ENCODE measurements at places on chromosomes 1 and 21.

DNA sequence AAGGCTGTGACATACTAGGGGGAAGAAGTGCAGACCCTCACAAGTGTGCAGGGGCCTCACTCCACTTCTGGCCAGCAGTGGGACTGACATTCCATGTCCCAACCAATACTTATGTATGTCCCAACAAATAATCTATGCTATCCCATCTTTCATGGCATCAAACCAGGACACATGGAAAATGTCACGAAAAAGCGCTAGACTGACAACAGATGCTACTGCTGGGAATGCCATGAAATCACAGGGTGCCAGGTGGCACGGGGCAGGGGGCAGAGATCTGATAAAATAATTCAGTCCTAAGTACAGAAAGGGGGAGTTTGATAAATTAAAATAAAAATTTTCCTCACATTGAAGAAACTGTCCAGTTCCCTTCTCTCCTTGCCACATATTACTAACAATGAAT is 27.6 kb upstream of the BCAS2 start:
- DNase-seq = no peak

DNA sequence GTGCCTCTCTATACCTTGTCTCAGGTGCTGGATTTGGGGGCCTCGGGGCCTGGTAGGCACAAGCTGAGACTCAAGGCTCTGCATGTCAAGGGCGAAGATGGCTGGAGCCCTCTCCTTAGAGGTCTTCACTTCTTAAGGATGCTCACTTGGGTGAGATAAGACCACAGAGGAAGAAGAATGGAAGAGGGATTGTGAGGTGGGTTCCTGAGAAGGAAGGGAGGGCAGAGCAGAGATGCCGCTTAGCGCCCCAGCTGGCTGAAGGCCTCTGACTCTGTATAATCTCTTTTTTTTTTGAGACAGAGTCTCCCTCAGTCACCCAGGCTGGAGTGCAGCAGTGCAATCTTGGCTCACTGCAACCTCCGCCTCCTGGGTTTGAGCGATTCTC is 32.2 kb downstream of the SOX13 start:
- DNase-seq = no peak

- DNase-seq = no peak
Observed at GRCh38 chr1:53409695-53410094, 49.5 kb upstream of the DMRTB1 start.

GRCh38 chr1:87894062-87894461 is 565.4 kb downstream of the LMO4 start:
- no peak for DNase-seq

DNA sequence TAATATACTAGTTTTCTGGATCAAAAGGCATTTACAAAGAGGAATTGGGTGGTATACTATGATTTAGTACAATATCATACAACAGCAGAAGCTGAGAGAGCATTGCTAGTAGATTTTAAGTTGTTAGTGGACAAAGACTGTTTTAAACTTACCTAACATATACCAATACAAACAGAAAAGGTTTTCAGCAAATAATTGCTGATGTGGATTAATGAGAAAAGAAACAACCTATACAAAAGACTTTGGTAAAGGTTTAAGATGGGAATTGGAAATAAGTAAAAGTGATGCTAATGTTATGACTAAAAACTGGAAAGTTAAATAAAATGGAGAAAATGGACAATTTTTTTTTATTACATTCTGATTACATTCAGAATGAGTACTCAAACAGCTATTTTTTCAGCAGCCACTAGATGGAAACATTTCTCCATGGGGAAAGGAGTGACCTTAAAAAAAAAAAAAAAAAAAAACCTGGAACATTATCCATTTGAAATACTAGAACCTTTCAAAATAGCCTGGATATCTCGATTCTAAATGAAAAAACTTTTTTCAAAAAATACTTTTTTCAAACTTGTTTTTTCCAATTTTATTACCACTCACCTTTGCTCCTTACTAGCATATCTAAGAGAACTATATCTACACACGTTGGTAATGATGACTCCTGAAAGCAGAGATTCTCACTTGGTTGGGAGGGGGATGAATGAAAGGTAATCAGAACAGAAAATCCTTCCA is 55.4 kb downstream of the EPRS1 start:
- DNase-seq = no peak

- peak; percentile 55 for DNase-seq
Observed at GRCh38 chr1:184757406-184757805, 2.7 kb upstream of the EDEM3 start.

DNA sequence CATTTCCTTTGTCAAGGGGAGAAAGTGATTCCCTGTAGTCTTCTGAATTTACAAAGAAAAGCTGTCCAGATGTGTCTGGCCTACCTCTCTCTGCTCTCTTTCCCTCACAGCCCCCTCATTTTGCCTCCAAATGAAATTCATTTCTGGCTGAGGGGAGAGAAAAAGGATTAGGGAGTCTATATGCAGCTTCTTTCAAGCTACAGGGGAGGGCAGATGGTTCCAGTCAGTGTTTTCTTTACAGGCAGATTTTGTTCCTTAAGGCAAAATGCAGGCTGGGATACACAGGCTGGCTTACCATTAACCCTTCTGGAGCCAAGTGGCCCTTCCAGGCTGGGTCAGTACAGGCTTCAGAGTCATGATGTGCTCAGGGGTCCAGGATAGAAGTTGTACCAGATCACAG is 198.1 kb upstream of the USP24 start:
- DNase-seq = peak; percentile 23

- DNase-seq = no peak
Observed at GRCh38 chr1:184878002-184878401, 96.3 kb downstream of the NIBAN1 start.

DNA sequence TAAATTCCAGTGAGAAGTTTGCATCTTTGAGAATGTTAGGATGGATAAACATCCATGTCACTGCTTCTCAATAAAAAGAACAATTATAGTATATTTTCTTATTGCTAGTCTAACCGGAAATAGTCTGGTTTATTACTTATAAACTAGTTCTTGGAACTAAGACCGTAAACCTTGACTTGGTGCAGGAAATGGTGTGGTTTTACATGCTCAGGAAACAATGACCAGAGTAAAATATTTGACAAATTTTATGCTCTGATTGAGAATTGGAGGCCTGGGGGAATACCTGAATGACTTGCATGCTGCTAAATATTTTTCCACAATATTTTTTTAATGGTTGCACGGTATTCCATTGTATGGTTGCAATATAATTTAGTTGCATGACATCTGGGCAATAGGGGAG is 76.3 kb downstream of the XCL2 start:
- no peak for DNase-seq

DNA sequence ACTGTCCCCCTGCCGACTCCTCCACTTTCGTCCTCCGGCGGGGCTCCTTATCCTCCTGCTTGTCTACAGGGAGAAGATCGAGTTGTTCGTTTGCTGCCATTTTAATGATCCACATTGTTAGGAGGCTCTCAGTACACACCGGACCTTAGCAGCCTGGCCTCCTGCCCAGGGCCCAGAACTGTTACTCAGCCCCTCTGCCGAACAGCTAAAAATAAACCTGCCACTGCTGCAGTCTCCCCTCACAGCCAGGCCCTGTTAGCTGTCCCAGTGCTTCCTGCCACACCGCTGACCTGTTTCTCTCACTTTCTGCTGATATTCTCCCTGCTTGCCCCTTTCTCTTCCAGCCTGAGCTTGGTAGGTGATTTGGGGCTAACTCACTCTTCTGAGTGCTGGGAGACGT is 8.3 kb downstream of the MAPKAPK2 start:
- DNase-seq = no peak

- no peak for DNase-seq
Observed at GRCh38 chr1:69401879-69402278, 165.8 kb upstream of the LRRC7 start.

- no peak for DNase-seq
Observed at GRCh38 chr1:59143133-59143487, 153.8 kb upstream of the FGGY start.

DNA sequence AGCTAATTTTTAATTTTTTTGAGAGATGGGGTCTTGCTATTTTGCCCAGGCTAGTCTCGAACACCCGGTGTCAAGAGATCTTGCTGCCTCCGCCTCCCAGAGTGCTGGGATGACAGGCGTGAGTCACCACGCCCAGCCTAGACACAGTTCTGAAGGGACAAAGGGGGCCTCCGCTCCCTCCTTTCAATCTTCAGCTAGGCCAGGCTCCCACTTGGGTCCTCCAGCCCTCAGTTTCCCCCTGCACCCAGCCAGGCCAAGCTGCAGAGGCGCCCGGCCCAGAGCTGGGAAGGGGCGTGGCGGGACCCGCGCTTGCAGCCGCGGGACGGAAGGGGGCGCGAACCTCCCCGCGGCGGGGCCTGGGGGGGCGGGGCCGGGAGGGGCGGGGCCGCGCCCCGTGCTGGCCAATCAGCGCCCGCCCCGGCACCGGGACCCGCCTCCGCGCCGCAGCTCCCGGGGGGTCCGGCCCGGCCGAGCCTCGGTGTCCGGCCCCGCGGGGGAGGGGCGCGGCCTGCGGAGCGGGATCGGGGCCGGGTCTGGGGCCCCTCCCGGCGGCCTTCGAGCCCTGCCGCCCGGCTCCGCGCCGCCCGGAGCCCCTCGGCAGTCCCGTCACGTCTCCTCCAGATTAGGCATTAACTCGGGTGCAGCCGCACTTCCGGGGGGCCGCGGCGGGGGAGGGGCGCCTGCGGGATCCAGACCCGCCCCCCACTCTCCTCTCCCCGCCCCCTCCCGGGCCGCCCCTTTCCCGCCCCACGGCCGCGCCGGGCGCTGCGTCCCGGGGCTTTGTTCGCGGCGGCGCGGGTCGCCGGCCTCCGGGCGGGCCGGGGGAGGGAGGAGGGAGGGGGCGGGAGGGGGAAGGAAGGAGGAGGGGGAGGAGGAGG is 559 bp upstream of the AGRN start:
- DNase-seq = peak; percentile 75

DNA sequence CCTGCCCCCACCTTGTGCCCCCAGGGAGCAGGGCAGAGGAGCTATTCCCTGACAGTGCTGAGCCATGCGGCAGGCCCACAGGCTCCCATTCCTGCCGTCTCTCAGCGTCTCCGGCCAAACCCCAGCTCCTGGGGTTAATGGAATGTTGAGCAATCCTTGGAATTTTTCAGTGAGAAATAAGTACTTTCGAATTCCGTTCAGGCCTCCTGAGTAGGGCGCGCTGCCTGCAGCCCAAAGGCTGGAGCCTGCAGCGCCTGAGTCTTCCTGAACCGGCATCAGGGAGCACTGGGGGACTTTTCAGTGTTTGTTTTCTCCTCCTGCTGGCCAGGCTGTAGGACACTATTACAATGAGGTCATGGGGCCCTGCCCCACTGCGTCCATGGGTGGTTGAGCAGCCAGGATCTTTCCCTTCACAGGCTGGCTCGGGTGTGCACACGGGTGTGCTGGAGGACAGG is 33.3 kb upstream of the CSF1 start:
- DNase-seq = peak; percentile 25

GRCh38 chr1:58190267-58190988 is 356.1 kb downstream of the OMA1 start:
- DNase-seq = no peak

DNA sequence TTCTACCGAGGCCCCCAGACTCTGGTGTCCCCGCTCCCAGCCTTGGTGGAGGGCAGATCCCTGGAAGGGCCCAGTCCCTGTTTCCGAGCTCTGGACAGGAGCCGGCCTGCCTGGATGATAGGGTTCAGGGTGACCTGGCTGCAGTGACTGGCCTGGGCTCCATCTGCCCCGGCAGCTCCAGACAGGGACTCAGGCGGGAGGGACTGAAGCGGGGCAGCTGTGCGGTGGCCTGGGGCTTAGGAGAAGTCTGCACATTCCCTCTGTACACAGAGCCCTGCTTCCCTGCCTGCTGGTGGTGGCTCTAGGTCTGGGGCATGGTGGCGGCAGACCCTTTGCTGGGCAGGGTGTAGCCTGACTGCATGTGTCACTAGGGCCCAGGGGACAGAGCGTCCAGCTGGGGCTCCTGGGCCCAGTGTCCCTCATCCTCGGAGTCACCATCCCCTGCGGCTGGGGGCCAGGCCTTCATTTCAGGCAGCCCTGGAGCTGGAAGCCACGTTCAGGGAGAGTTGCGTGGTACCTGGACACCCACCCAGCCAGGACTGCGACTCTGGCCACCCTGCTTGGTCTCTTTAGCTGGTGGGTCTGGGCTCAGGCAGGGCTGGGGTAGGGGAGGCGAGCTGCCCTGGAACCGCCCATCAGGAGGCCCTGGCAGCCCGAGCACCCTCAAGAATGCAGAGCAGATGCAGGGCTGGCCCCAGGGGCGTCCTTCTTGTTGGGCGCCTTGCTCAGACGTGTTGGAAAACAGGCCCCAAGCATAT is 9.6 kb downstream of the ARHGEF16 start:
- DNase-seq = no peak

DNA sequence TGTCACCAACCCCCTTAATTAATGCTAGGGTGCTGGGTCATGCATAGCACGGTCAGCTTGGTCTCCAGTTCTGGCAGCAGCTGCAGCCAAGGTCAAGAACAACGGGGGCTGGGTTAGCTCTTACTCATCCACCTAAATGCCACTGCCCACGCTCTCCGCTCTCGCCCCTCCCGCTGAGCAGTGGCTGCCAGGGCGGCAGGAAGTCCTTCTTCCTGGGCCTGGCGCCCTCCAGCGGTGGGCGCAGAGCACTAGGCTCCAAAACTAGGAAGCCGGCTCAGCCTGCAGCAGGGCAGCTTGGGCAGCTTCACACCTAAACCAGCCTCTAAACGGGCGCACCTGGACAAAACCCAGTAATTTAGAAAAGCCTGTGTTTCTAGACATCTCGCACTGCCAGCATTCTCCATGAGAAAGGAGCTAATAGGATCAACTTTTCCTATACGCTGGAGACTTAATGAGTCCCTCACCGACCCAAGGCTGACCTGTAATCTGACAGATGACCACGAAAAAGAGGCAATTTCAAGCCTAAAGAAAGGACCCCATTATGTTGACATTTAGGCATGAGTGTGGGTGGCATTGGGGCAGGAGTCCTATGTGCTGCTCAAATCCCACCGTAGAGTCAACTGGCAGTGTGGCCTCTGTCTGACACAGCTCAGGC is 78.4 kb upstream of the LRRN2 start:
- peak; percentile 98 for DNase-seq
